ENCODE measurements at places on chromosomes 7 and 10.

DNA sequence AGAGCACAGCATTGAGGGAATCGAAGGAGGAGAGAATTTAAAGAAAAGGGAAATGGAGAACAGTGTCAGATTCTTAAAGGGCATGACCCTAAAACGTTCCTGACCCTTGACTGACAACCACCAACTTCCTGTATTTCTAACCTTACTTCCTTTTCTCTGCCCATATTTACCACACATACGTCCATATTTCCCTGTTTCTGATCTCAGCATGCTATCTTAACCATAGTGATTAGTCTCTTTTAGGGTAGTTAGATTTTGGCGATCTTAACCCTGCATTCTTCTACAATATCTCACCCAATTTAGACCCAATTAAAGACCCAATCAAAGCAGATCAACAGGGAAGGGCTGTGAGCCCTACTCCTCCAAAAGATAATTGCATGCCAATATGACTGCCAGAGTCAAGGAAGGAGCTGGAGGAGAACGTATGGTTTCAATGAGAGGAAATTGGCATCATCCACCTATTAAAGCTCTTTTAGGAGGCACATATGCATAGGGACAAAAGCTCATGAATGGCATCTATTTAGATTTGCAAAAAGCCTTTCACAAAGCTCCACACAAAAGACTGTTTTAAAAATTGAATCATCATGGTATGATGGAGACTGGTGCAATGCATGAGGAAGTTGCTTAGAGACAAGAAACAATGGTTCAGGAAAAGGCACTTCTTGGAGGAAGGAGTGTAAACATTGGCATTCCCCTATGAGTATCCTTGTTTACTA lies 49.0 kb upstream of the ARHGAP12 start:
- peak; percentile 25 for DNase-seq

DNA sequence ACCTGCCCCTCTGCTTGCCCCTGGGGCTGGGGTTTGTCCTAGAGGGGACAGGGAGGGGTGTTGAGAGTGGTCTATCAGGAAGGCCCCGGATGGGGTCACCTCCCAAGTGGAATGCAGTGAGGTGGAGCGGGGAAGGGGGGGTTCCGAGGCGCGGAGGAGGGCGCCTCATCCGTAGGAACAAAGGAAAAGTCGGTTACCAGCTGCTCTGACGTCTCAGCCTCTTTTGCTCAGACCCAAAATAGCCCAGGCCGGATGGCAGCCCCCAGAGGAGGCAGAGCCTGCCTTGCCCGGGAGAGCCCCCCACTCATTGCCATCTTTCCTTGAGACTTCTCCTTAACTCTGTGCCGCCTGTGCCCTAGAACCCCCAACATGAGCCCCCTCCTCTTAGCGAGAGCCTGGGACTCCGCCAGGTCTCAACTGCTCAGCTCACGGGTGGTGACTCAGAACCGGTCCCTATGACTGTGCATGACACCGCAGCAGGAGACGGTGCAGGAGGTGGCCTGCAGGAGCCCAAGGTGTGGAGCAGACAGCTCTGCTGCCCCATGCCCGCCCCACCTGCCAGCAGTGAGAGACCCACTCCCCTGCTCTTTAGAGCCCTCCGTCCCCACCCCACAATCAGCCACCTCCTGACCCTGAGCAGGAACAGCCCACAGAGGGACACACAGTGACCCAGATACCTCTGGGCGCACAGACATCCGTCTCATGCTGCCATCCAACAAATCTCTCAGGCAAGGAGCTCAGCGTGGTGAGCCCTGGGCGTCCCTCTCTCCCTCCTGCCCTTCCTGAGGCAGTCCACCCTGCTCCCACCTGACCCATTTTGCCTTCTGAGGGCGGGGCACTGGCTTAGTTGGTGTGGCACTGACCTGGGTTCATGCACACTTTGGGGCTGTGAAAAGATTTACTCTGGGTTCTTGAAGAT lies 13.1 kb downstream of the STX1A start:
- DNase-seq = peak; percentile 90

GRCh38 chr7:127760436-127761031 lies 108.5 kb downstream of the SND1 start:
- DNase-seq = no peak

DNA sequence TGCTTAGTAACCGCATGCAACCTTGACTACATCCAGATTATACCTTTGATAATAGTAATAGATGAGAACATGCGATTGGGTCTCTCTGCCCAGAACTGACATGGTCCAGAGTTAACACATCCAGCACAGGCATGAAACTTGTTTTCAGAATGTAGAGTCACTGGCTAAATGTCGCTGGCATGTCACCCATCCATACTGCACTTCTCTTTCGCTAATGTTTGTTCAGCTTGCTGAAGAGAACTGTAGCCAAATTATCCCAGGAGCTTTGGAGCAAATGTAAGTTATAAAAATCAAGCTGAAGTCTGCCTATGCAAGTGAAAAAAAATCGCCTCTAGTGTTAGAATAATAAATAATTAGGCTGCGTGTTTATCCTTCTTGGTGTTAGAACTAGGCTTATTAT lies 98.2 kb downstream of the PRTFDC1 start:
- DNase-seq = no peak

DNA sequence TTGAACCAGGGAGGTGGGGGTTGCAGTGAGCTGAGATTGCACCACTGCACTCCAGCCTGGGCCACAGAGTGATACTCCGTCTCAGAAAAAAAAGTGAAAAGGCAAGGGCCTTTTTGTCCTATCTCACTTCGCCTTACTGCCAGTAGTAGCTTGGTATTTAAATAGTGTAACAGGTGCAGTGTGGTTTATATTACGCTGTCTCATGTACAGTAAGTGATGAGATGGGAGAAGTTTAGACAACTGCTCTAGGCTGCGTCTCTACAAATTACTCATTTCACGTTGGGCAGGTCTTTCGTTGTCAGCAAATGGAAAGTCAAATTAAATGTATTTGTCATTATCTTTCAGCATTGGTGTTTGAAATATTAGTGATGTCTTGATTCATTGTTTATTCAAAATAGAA lies 15.5 kb upstream of the PFKFB3 start:
- DNase-seq = no peak

DNA sequence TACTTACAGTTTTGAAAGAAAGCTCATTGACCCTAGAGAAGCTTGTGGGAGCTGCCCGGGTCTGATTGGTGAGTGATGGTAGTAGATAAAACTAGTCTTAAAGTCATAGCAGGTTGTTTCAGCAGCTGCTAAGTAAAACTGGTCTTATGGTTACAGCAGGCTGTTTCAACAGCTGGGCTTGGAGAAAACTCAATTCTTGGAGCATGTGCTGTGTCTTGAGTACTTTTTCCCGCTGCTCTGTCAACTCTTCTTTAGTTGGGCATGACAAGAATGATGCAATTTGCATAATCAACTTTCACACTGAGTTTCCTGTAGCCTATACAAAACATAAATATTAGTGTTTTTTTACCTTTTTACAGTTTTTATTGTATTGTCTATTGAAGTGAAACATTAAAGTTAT lies 707.9 kb downstream of the AUTS2 start:
- no peak for DNase-seq
